T-helper 17 cell (primary cell): ENCODE measurements at places on chromosomes 5 and 9.
A peak's percentile ranks its signal among the peaks of the same experiment; 100 is the strongest.

- no peak for DNase-seq
Measured at GRCh38 chr5:112070022-112070421, 313.0 kb upstream of the NREP start.

- DNase-seq, result no peak
Measured at GRCh38 chr5:125408448-125409233, 662.2 kb upstream of the ZNF608 start.

GRCh38 chr5:549229-549628, 25.0 kb upstream of the SLC9A3 start:
- DNase-seq, result no peak

GRCh38 chr5:119359737-119360413, 4.1 kb downstream of the TNFAIP8 start:
- no peak for DNase-seq

GRCh38 chr5:151601391-151601790, 10.3 kb upstream of the FAT2 start:
- DNase-seq, result no peak

DNA sequence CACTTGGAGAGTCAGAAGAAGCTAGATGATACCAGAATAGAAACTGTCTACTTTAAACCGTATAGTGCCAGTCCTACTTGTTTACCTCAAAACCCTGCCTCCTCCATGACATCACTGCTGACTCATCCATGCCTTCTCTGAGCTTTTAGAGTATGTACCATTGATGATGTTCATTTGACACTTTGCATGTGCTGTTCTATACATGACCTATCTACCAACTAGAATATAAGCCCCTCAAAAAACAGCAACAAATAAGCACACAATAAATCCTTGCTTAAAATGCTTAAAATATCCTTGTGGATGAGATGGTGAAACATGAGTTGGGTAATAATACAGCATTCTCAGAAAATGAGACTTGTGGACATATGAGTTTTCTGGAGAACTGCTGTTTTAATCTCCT, 2.6 kb downstream of the CTNNAL1 start:
- no peak for DNase-seq

DNA sequence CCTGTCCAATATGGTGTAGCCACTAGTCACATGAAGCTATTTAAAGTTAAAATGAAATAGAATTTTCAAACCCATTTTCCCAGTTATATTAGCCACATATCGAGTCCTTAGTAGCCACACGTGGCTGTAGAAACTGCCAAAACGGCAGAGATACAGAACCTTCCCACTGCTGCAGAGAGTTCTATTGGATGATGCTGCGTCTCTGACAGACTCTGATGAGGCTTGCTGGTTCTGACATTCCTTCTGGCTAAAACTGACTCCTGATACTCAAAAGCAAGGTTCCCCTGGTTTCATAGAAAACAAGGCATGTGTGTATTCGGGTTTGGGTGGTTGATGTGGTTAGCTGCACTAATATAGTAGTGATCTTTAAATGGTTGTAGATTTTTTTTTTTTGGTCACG, 91.5 kb downstream of the TLE4 start:
- DNase-seq, result no peak

DNA sequence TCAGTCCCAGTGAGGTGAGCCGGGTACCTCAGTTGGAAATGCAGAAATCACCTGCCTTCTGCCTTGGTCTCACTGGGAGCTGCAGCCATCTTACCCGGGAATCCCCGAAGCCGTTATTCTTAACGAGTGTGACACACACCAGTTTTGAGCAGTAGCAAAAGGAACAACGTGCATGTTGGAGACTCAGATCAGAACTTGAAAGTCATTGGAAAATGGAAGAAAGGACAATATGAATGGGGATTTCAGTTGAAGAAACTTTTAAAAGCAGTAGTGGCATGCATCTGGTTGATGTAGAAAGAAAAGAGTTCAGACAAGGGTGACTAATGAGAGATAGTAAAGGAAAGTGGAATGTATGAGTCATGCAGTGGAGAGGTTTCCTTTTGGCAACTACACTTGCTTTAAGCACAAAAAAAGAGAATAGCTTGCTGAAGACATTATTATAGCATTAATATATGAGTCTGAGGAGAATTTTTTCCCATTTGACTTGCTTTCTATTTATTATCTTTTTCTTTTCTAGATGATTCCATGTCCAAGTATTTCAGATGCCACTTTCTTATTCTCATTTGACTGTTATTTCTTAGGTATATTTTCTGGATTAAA, 44.4 kb upstream of the ANKDD1B start:
- DNase-seq, result no peak

GRCh38 chr5:73447530-73448462, 781 bp downstream of the FOXD1 start:
- peak; percentile 36 for DNase-seq

GRCh38 chr9:104860263-104860662, 67.7 kb downstream of the ABCA1 start:
- DNase-seq, result no peak

- no peak for DNase-seq
Measured at GRCh38 chr5:14399054-14399692, 182.4 kb upstream of the OTULINL start.

DNA sequence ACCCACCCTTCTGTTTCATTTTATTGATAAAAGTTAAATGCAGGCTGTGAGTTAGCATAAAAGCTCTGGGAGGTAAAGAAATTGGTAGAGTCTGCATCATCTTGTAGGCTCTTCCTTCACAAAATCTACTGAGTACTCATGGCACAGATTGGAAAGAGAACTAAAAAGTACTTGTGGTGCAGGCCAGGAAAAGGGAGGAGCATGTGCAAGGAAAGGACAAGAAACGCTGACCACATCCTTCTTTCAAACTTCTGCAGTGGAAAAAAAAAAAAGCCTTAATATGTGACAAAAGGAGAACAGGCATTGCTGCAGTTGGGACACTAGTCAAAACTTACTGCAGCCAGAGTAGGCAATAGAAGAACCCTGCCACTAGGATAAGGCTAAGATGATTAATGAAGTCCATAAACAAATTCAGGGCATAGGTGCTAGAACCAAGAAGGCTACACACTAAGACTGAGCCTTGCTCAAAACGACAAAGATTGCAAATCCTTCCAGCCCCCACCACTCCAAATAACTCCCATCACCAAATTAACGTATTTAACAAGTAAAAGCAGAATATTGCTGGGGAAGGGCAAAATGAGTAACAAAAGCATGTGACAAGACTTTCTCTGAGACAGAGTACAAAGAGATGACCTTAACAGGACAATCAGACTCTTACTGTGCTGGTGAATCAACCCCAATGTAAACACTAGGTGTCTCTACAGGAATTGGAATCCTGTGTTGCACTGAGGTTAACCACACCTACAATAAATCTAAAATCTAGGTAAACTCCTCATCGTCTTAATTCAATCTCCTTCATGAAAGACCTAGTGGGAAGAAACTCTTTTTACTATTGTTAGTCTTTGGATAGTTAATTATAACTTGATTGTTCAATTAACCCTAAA, 1024.8 kb downstream of the TLE1 start:
- DNase-seq, result no peak

GRCh38 chr9:91905991-91906469, 44.0 kb downstream of the ROR2 start:
- peak; percentile 28 for DNase-seq

- no peak for DNase-seq
Measured at GRCh38 chr5:142283304-142283703, 41.5 kb downstream of the SPRY4 start.

GRCh38 chr9:127844821-127845359, 9.6 kb downstream of the ENG start:
- DNase-seq, result no peak

DNA sequence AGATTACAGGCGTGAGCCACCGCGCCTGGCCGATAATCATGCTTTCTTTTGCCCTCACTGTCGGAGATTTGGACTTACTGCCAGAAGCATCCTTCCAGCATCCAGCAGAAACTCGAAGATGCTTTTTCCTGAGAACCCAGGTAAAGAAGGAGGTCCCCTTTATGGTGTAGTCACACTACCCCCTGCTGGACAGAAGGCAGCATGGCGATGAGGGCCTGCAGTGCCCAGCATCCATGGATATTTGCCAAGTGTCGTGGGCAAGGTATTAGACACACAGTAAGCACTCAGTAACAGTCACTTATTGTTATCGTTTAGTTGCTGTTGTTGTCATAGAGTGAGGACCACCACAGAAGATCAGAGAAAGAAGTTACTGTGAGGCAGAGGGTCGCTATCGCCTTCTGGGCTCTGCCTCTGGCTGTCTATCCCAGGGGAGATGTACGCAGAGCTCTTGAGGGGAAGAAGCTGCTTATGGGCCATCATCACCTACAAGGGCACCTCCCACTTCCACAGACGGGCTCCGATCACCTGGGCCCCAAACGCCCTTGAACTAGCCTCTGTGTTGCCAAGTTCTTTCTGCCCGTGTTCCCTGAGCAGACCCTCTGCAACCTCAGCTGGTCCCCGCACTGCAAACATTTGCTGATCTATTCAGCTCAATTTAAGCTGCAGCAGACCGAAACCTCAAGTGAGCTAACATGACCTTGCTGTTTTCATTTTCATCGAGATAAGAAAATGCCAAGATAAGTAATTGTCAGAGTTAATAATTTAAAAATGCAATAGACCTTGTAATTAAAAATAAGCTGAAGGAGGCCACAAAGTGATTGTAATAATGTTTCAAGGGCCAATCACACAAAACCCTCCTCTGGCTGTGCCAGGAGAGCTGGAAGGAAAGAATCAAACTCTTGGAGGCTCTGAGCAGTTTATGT, 23.9 kb downstream of the C5orf15 start:
- DNase-seq, result no peak

- DNase-seq, result no peak
Measured at GRCh38 chr5:146461319-146461718, 14.2 kb downstream of the TCERG1 start.

GRCh38 chr9:132424857-132425674, 15.1 kb downstream of the CFAP77 start:
- DNase-seq, result no peak

DNA sequence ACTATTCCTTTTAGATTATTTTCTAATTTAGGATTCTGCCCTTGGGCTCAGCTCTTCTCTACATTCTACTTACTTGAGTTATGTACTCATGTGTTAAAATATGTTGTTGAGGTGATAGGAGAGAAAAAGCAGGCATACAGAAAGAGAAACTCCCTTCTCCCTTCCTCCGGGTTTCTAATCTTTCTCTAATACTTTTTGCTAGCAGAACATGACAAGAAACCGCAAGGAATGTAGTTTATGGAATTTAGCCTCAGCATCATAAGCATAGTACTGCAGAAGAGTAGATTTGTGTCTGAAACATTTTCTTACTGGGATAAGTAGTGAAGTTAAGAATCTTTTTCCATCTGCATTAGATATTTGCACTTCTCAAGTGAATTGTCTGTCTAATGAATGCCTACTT, 139.5 kb upstream of the CYLC2 start:
- DNase-seq, result no peak

GRCh38 chr9:71504636-71505035, 263.7 kb downstream of the CEMIP2 start:
- no peak for DNase-seq

DNA sequence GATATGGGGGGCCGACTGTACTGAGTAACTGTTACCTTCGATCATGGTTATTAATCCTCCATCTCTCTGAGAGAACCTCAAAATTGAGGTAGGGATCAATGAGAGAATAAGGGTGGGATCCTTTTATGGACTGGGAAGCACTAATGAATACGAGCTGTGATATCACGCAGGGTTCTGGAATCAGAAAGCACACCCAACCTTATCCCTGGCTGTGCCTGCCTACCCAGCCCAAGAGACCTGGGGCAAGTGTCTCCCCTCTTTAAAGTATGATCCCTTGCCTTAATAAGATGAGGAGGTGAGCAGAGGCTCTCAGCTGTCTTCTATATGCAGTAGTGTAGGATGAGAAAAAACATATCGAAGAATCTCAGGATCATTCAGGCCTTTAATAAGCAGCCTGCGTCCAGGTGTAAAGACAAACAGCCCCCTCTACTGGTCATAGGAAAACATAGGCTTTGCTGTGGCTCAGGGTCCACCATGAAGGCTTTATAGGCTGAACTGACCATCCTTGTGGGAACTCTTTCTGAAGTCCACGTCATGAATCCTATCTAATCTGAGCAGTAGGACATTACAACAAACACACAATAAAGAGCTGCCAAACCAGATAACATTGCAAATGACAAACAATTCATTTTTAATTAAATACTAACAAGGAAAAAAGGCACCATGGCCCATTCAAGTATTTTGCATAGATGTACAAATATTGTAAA, 16.8 kb downstream of the NIPAL4 start:
- DNase-seq, result no peak

DNA sequence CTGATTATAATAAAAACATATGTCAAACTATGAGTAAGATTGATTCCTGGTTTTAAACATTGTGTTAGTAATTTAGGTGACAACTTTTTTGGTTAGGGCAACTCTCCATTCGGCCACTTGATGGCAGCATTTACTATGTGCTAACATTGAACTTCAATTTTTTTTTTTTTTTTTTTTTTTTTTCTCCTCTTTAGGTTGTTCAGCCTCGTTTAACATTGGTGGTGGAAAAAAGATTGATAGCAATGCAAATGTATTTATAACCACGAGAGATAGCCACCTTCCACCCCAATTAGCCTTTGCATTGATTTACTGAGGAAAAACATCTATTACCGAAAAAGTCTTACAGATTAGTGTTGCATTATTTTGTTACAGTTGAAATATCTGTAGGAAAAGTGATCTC, 159.1 kb downstream of the CSNK1G3 start:
- DNase-seq, result peak; percentile 8

DNA sequence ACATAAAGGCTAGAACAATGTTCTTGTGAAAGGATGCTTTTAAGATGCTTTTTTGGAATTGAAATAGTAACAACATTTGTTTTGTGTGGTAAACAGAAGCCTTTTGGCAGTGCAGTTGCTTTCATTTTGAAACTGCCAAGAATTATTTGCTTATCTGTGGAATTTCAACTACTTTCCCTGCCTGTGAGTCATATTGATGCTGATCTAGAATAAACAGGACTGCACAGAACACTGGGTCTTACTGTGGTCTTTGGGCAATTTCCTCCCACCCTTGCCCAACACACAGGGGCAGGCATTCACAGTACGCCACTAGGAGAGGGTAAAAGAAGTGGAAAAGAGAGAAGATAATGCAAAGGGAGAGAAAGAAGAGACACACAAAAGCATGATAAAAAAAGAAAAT, 483.7 kb downstream of the ELAVL2 start:
- no peak for DNase-seq

DNA sequence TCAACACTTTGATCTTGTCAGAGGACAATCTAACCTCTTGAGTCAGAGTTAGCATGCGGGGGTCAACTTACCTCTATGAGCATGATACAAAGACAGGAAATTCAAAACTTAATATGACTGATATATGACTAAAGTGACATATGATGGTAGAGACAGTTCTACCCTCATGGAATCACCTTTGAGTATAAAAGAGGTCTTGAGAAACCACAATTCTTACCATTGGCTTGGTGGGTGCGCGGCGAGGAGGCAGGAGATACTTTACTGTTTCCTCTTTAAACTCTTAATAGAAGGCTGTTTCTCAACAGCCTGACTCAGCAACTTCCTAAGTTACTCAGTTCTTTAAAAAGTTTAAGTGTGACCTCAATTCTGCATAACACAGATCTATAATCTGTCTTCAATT, 372.8 kb downstream of the KIAA0825 start:
- DNase-seq, result no peak

DNA sequence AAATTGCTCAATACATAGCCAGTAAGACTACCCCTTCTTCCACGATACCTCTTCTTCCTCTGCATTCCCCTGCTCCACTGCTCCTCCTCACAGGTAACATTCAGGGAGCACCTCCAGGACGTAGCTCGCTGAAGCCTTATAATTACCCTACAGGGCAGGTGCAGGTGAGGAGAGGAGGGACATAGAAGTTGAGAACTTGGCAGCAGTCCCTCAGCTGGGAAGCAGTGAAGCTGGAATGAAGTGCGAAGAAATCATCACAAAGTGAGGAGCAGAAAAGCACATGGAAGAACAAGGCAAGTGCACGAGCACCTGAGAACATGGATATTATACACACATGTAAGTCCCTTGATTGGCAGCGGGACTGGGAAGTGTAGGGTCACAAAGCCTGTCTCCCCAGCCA, 118.2 kb downstream of the HSD17B3 start:
- no peak for DNase-seq
